ENCODE measurements at places on chromosomes 5 and 9.

GRCh38 chr9:1173993-1174392, 123.8 kb downstream of the DMRT2 start:
- no peak for DNase-seq

- no peak for DNase-seq
Observed at GRCh38 chr5:149916334-149917072, 28.1 kb downstream of the PDE6A start.

DNA sequence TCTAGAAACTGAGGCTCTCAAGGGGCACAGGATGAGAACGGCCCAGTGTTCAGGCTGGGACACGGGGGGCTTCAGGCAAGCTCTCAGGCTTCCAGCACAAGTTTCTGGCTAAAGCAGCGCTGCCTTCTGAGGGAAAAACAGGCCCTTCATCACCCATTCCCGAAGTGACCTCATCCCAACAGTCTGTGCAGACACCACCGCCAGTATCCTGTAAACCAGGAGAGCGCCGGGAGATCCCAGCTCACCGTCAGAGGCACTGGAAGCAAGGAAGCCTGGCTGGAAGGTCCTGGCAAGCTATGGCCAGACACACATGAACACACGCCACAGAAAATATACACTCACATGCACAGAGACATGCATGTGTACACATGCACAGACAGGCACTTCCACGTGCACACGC, 8.8 kb downstream of the SLC12A7 start:
- no peak for DNase-seq

DNA sequence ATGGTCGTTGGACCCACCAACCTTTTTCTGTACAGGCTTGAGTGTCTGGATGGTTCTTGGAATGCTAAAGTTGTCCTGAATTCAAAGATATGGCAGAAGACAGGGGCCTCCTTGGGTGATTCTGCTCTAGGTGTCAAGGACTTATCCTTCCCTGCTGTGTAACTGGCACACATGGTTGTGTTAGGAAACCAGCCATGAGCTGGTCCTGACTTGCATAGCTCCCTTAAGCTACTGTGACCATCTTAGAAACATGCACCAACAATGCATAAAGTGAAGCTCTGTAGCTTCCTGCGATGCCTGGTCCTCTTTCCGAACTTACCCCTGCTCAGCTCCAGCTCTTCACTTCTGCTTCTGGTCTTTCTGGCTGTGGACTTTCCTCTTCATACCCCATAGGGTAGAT, 224.6 kb downstream of the TLE4 start:
- DNase-seq: no peak

DNA sequence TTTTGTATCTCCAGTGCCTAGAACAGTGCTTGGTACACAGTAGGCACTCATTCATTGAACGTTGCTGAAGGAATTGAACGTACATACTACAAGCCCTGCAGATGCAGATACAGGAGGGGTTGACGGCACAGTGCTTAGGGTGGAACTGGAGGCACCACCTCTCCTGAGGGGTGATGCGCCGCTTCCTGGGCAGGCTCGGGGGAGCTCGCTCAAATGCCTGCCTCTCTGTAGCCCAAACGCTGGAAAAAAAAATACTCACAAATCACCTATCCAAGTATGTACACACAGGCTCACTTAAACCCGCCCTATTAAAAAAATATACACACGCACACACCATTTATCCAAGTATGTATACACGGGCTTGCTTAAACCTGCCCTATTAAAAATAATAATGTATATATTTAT, 536 bp upstream of the COMMD10 start:
- DNase-seq: peak; percentile 43

DNA sequence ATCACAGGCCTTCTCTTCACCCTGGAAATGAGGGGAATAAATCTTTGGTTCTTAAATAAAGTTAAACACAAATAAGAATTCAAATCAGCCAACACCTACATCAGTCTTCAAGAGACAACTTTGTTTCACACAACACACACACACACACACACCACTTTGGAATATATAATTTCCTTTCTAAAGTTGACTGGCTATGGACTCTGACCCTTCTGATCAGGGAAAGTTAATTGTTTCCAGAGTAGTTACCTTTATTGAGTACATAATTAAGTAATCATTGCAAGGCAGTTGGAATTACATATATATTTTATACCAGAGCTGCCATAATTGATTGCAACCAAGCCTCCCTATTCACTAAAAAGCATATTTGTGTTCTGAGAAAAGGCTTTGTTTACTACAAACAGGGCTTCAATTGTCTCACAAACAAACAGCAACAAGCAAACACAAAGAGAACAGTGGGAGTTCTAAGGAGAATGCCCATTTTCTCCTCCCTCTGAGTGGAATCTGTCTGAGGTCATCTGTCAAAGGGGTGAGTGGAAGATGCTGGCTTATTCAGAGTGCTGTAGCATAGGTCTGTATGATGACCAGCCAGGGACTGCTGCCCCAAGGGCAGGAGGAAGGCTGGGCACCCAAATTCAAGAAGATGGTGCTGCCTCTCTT, 136.6 kb downstream of the SEMA6A start:
- DNase-seq: no peak

All from NCI-H526 (cell line).